ENCODE measurements at places on chromosomes 3 and 15. TPM values are rescaled to one million over a fixed set of nuclear protein-coding genes. Genes with fewer than 3 reads are reported as not detected.

DNA sequence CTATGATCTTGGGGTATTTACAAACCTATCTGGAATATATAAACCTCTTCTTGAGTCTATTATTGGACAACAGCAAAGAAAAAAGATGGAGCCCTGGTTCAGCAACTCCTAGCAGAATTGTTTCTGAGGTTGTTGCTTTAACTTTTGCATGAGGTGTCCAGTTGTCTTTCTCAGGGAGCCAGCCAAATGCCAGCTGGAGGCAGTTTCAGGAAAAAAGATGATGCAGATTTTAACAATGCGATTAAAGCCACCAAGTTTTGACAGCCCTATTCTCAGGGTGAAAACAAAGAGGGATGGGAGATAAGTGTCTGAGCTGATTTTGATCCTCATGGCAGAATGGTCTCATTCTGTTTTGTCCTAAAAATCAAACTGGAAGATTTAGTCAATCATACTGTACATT is 181.6 kb upstream of the RASGRP1 start:
- DNase-seq: no peak

- DNase-seq: no peak
Measured at GRCh38 chr3:83515123-83515522, 1443.7 kb upstream of the CADM2 start.

- no peak for DNase-seq
Measured at GRCh38 chr3:24364359-24364758, 130.3 kb downstream of the THRB start.

DNA sequence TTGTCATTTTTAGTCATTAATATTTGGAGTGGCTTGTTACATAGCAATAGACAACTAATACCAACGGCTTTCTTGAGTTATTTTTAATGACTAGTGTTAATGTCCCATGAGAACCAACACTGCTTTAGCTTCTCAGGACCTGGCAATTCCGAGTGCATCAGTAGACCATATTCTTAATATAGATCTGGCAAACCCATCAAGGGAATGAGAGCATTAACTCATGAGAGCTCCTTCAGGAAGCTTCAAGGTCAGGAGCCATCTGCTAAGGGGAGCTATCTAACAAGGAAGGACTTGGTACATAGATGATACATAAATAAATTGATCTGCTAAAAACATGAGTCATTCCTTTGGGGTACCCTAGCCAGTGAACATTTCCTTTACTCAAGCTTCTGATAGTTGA is 122.6 kb upstream of the EPHA3 start:
- no peak for DNase-seq

DNA sequence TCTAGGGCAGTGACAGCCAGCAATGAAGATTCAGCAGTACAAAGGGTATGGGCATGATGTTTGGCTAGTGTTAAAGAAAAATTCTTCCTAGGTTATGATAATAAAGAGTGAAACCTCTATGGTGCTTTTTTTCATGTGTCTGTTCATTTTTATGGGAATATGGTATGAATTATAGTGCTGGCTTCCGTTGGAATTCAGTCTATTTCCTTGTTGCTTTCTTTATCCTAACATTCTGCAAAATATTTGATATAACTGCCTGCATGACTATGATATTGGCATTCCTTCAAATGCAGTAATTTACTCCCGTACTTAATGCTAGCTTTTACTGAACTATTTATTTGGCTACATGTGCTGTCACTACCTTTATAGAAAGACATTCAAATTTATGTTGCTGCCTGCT is 57.6 kb upstream of the ATP11B start:
- DNase-seq: no peak

DNA sequence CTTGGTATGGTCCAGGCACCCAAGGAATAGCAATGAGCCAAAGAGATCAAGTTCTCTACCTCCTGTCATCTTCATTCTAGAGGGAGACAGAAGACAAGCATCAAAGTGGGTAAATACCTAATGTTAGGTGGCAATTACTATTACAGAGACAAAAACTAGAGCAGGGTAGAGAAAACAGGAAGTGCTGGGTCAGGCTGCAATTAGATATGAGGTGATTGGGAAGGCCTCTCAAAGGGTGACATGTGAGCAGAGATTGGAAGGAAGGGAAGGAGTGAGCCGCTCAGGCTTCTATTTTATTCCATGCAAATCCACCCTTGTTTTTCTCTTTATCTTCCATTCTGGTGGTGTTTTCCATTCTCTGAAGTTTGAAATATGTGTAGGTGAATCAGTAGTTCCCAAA is 37.4 kb downstream of the EBLN2 start:
- DNase-seq: no peak

GRCh38 chr15:88400591-88401250 is 66.5 kb downstream of the MRPL46 start:
- no peak for DNase-seq

CD200 gene
- total RNA-seq: 3.6 TPM

HYAL3 gene
- total RNA-seq: not detected

SPSB4 gene
- not detected for total RNA-seq

- no peak for DNase-seq
Measured at GRCh38 chr3:188154014-188154808, at the start of gene LPP. LPP (plus strand) TSS chr3:188154157; CDS start chr3:188406121, 251,964 bp downstream.

AMIGO3 gene
- total RNA-seq: 0.43 TPM

GRCh38 chr3:112390783-112391641 is 58.1 kb downstream of the CD200 start:
- peak; percentile 64 for DNase-seq

SKIC8 gene
- 19.9 TPM for total RNA-seq

TOPBP1 gene
- total RNA-seq: 10.6 TPM

- no peak for DNase-seq
Measured at GRCh38 chr3:192246847-192247559, 480.3 kb downstream of the FGF12 start.

IL17RB gene
- not detected for total RNA-seq

- no peak for DNase-seq
Measured at GRCh38 chr15:47726399-47726823, 9.1 kb downstream of the SEMA6D start.

DNA sequence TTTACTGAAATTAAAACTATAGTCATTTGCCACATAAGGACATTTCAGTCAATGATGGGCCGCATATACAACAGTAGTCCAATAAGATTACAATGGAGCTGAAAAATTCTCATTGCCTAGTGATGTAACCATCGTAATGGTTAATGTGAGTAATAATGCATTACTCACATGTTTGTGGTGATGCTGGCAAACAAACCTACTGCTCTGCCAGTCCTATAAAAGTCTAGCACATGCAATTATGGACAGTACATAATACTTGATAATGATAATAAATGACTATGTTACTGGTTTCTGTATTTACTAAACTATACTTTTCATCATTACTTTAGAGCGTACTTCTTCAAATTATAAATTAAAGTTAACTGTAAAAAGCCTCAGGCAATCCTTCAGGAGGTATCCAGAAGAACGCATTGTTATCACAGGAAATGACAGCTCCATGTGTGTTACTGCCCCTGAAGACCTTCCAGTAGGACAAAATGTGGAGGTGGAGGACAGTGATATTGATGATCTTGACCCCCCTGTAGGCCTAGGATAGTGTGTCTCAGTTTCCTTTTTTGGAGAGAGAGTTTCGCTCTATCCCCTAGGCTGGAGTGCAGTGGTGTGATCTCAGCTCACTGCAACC is 102.7 kb downstream of the ATP1B3 start:
- no peak for DNase-seq

- DNase-seq: no peak
Measured at GRCh38 chr15:42788725-42789124, 51.8 kb upstream of the CDAN1 start.
